ENCODE measurements at places on chromosomes 16 and 17. TPM values are rescaled to one million over a fixed set of nuclear protein-coding genes. Genes with fewer than 3 reads are reported as not detected.

The ATP2A3 gene
- 2.9 TPM for total RNA-seq

The MYO15A gene
- total RNA-seq, result 0.43 TPM

The LRRC36 gene
- not detected for total RNA-seq

The MPV17L gene
- total RNA-seq, result 1.3 TPM

The RAB37 gene
- total RNA-seq, result 0.32 TPM

The TNP2 gene
- not detected for total RNA-seq

The RPAIN gene
- 39.6 TPM for total RNA-seq

The KRT38 gene
- total RNA-seq, result under 0.01 TPM

The SLC38A8 gene
- not detected for total RNA-seq

The TBC1D26 gene
- total RNA-seq, result not detected

The CAVIN1 gene
- 1,007 TPM for total RNA-seq

The IGFALS gene
- under 0.01 TPM for total RNA-seq
